ENCODE measurements at places on chromosomes 4 and X.

DNA sequence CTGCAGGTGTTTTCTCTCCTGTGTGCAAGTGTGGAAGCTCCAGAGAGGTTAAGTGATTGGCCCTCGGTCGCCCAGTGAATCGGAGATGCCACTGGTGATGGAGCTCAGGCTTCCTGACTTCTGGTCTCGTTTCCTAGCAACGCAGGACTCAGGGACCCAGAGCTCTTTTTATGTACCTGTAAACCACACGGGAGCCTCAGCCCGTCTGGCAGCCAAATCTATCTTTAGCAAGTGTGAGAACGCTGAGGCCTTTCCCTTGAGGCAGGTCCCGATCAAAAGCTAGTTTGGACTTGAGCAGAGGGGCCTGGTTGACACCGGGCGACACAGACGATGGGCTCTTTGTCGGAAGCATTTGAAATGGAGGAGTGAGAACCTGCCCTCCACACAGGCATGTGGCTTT, 116.8 kb downstream of the SORCS2 start:
- no peak for DNase-seq
- no peaks in the 10 kb centered on the region for H3K36me3 ChIP-seq
- H3K27ac ChIP-seq, result no peak overlapping the region
- H3K4me3 ChIP-seq, result no peak overlapping the region

- H3K27me3 ChIP-seq, result no peaks in the 10 kb centered on the region
- no peak overlapping the region for H3K27ac ChIP-seq
- H3K36me3 ChIP-seq, result no peaks in the 10 kb centered on the region
- no peaks in the 10 kb centered on the region for H3K4me1 ChIP-seq
- no peak overlapping the region for H3K4me3 ChIP-seq
Measured at GRCh38 chr4:146976145-146976544, 30.5 kb upstream of the TTC29 start.

GRCh38 chrX:41596596-41596995, 92.2 kb upstream of the GPR34 start:
- no peak for DNase-seq
- no peak overlapping the region for H3K27ac ChIP-seq
- no peak overlapping the region for H3K4me3 ChIP-seq

- H3K4me3 ChIP-seq, result peak overlapping the region; percentile 46
- H3K27me3 ChIP-seq, result no peaks in the 10 kb centered on the region
- H3K4me1 ChIP-seq, result peaks cover 39% of the 10 kb centered on the region
- no peak for DNase-seq
- H3K36me3 ChIP-seq, result no peaks in the 10 kb centered on the region
Measured at GRCh38 chr4:6987588-6987961, 55.6 kb upstream of the TADA2B start.

DNA sequence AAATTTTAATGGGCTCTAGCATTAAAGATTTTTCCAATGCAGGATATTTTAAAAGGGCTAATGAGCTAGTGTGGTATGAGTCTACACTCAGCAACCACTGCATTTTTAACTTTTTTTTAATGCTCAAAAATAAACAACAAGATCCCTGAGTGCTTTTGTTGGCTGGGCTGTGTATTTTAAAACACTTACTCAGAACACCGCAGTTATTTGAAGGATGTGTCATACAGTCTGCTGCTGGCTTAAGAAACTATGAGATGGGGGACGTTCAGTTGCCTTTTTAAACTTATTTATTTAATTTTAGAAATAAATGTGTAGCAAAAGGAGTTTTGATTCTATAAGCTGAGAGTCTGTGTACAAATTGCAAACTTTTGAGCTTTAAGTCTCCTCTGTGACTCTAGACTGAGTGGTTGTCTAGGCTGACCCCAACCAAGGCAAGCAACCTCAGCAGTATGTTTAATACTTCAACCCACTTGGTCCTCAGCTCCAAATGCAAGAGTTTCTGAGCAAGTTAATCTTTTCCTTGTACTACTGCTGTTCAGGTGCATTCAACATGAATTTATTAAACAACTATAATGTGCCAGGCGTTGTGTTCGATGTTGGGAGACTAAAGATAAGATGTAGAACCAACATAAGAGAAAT, 278.6 kb upstream of the DIPK2B start:
- no peak overlapping the region for H3K4me3 ChIP-seq
- H3K36me3 ChIP-seq, result no peaks in the 10 kb centered on the region
- H3K4me1 ChIP-seq, result no peaks in the 10 kb centered on the region
- no peaks in the 10 kb centered on the region for H3K27me3 ChIP-seq
- no peak overlapping the region for H3K27ac ChIP-seq

DNA sequence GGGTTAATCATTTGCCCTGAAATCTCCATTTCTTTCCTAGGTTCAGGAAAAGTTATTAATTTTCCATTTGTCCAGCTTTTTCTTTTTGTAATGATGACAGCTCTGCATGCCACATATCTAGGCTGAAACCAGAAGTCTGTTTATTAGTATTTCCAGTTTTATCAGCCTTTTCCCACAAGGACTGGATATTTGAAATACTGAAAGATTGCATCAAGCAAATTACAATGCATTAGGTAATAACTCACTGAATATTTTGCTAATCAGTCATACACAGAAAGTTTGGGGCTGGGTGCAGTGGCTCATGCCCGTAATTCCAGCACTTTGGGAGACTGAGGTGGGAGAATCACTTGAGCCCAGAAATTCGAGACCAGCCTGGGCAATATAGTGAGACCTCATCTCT, 21.5 kb downstream of the SLC9A7 start:
- H3K4me1 ChIP-seq, result no peaks in the 10 kb centered on the region
- H3K4me3 ChIP-seq, result no peak overlapping the region
- no peaks in the 10 kb centered on the region for H3K36me3 ChIP-seq

GRCh38 chr4:74098427-74098994, 484 bp downstream of the CXCL2 start:
- H3K27ac ChIP-seq, result no peak overlapping the region
- no peak for DNase-seq
- H3K4me1 ChIP-seq, result peaks cover 5% of the 10 kb centered on the region

GRCh38 chr4:139651282-139652194, 14.1 kb upstream of the MGST2 start:
- peaks cover 3% of the 10 kb centered on the region for H3K4me1 ChIP-seq
- H3K27me3 ChIP-seq, result no peaks in the 10 kb centered on the region
- peak; percentile 55 for DNase-seq
- H3K36me3 ChIP-seq, result no peaks in the 10 kb centered on the region
- H3K27ac ChIP-seq, result no peak overlapping the region

DNA sequence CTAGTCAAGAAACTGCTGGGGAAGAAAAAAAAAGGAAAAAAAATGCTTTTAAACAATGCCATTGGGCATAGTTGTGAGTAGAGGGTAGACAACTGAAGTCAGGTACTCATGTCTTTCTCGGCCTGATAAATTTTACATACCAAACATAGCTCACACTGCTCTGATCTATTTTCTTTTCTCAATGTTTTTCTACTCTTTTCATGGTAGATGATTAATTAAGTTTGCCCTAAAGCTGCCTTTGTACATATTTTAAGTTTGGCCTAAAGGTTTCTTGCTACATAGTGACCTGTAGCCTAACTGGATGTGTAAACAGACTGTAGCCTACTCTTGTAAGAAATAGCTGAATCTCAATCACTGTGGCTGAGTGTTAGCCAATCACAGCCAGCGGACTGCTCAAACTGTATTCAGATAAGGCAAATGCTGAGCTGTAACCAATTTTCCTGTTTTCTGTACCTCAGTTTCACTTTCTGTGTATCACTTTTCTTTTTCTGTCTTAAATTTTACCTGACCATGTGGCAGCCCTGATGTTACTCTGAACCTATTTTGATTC, 121.0 kb downstream of the PCDH10 start:
- DNase-seq, result no peak
- no peaks in the 10 kb centered on the region for H3K27me3 ChIP-seq
- no peak overlapping the region for H3K4me3 ChIP-seq
- H3K27ac ChIP-seq, result no peak overlapping the region
- H3K4me1 ChIP-seq, result no peaks in the 10 kb centered on the region

- H3K27me3 ChIP-seq, result no peaks in the 10 kb centered on the region
- no peak for DNase-seq
- H3K27ac ChIP-seq, result no peak overlapping the region
- H3K4me3 ChIP-seq, result no peak overlapping the region
Measured at GRCh38 chr4:37666625-37667071, 19.5 kb downstream of the RELL1 start.

DNA sequence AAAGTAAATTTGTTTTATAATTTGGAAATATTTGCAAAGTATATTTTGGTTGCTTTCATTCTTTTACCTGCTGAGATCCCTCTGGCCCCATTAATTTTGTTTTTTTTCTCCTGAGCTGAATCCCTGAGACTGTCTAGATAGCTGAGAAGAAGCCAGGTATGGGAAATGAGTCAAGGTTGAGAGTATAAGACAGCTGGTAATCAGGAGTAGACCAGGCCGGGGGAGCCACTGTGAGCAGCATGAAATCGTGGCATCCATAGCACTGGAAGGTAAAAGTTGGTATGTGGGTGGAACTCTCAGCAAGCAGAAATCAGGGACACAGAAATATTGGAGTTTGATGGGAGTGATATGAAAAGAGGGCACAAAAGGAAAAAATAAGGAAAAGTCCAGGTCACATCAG, 164.5 kb downstream of the FHIP1A start:
- no peaks in the 10 kb centered on the region for H3K36me3 ChIP-seq
- H3K27me3 ChIP-seq, result no peaks in the 10 kb centered on the region
- no peak overlapping the region for H3K27ac ChIP-seq
- no peaks in the 10 kb centered on the region for H3K4me1 ChIP-seq
- DNase-seq, result no peak

- H3K27ac ChIP-seq, result no peak overlapping the region
- no peak for DNase-seq
- no peaks in the 10 kb centered on the region for H3K4me1 ChIP-seq
- no peaks in the 10 kb centered on the region for H3K27me3 ChIP-seq
Measured at GRCh38 chr4:88705805-88706492, 8.3 kb upstream of the NAP1L5 start.

- H3K4me3 ChIP-seq, result no peak overlapping the region
- no peaks in the 10 kb centered on the region for H3K36me3 ChIP-seq
- peaks cover 18% of the 10 kb centered on the region for H3K4me1 ChIP-seq
- H3K27me3 ChIP-seq, result no peaks in the 10 kb centered on the region
- DNase-seq, result no peak
- no peak overlapping the region for H3K27ac ChIP-seq
Measured at GRCh38 chr4:38154681-38155588, 194.7 kb downstream of the PTTG2 start.

DNA sequence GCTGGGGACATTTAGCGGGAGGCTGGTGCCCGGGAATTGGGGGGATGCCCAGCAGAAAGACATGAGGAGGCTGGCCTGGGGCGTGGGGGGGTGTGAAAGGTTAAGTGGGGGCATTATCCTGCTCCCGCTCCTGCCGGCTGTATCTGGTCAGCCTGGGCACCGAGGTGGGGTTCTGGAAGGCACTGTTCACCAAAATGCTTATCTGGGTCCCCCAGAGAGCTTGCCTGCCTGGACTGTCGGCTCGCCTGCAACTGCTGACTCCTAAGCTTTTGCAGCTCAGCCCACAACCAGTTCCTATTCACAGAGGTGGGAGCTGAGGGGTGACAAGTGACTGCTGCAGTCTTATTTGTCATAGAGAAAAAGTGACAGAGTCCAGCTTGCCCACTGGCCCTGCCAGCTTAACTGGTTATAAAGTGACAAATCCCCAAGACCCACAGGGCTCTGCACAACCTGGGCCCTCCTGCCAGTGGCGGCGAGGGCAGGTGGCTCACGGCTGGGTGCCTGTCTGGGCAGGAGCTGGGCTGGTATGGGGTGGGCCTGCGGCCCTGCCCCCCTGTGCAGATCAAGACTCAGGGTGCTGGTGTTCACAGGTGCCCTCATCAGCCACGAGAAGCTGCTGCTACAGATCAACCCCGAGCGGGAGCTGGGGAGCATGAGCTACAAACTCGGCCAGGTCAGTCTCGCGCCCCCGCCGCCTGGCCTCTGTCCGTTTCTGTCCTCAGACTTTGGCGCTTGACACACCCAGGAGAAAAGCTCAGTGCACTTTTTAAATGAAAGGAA, 23.7 kb upstream of the MSANTD1 start:
- peaks cover 32% of the 10 kb centered on the region for H3K4me1 ChIP-seq
- H3K27me3 ChIP-seq, result no peaks in the 10 kb centered on the region
- peaks cover 80% of the 10 kb centered on the region for H3K36me3 ChIP-seq
- no peak overlapping the region for H3K27ac ChIP-seq
- no peak for DNase-seq

GRCh38 chr4:89129080-89129640, 17.8 kb downstream of the TIGD2 start:
- H3K4me1 ChIP-seq, result no peaks in the 10 kb centered on the region

DNA sequence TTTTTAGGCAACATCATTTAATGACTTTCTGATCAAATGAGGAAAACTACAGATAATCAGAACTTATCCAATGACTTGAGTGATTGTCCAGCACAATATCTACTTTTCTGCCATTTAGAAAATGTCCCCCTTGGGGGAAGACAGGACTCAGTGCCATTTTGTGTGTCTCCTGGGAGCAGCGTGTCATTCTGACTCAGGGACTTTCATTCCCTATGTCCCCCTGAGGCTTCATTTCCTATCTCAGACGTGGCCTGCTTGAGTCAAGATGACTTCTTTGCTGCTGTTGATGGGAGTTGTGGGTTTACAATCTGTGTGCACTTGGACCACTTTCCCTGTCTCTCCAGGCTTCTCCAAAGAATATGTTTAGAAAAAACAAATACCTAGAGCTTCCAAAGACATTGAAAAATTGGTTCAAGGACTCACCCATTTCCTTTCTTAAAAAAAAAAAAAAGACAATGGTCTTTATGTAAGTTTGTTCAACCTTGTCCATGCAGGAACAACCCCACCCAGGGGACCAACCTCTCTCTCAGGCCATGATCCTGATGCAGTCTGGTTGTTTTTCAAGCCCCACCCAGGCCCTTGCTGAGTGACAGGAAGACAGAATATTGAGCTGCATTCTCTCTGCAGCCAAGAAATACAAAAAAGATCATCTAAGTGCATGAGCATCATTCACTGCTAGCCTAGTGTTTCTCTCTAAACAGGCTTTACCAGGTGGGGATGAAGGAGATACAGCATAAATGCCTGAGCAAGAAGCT, 34.3 kb upstream of the TMEM154 start:
- H3K4me1 ChIP-seq, result no peaks in the 10 kb centered on the region
- no peak for DNase-seq
- H3K27ac ChIP-seq, result no peak overlapping the region
- no peak overlapping the region for H3K4me3 ChIP-seq
- no peaks in the 10 kb centered on the region for H3K36me3 ChIP-seq

DNA sequence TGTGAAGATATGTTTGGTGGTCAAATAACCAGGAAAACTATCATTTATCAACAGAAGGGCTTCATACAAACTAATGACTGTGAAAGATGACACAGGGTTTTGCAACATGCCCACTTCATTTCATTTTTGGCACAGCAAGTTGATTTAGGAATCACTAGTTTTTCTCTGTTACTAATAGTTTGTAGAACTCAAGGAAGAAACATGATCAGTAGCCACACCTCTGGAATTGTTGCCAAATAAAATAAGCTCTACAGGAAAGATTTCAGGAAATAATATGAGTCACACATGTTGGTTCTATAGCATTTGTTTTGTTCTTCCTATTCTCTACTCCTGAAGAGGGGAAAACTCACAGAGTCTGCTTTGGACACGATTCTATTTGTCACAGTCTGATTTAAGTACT, 255.4 kb downstream of the TLL1 start:
- no peak overlapping the region for H3K27ac ChIP-seq
- H3K27me3 ChIP-seq, result no peaks in the 10 kb centered on the region
- H3K36me3 ChIP-seq, result no peaks in the 10 kb centered on the region
- no peak for DNase-seq
- H3K4me1 ChIP-seq, result no peaks in the 10 kb centered on the region
